ENCODE measurements at places on chromosomes 16 and 17.

- DNase-seq, result no peak
These were observed 126.9 kb downstream of the PARN start for GRCh38 chr16:14502932-14503741.

DNA sequence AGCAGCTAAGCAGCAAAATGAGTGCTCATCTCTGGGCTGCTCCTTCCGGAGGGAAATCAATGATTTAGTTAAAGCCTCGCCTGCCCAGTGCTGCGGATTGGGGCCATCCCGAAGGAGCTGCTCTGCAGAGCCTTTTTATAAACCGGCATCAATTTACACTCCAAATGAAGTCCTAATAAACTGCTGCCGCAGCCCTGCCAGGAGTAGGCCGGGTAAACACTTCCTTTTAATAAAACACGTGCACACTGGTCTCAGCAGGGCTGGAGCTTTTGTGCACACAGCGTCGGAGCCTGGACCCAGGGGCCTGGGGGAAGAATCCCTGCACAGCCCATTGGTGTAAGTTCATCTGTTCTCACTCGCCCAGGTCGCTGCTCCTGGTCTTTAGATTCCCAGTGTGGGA is 79.6 kb upstream of the HS3ST2 start:
- DNase-seq, result no peak

DNA sequence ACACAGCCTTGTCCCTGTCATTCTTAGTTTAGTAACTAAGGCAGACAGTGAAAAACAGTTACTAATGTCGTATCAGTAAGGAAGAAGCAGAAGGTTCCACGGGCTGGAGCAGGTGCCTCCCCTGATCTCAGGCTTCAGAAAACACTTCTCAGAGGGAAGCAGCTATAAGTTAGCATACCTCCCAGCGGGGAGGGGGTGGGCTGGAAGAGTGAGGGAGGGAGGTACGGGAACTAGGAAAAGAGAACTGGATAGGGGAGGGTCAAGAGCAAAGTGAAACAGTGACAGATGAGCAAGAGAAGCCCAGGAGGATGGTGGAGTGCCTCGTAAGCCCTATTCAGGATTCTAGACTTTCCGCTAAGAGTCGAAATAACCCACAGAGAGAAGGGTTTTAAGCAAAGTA is 186.3 kb upstream of the XYLT1 start:
- DNase-seq, result no peak

DNA sequence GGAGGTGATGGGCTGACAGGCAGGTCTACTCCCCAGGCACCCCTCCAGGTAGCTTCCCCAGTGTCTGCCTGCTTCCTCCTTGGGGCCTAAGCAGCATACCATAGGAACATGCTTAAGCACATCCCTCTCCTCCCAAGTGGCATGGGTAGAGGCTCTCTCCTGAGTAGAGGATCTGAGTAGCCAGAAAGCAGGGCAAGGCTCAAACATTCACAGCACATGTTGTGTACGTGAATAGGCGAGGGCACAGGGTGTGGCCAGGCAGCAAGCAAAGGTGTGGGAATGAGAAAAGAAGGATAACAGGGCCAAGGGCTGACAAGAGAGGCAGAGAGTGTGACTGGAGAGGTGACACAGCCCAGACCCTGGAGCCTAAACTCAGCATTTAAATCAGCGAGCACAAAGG is 29.7 kb upstream of the GFOD2 start:
- DNase-seq, result no peak

- DNase-seq, result no peak
These were observed 26.6 kb downstream of the N4BP1 start for GRCh38 chr16:48583075-48584065.

DNA sequence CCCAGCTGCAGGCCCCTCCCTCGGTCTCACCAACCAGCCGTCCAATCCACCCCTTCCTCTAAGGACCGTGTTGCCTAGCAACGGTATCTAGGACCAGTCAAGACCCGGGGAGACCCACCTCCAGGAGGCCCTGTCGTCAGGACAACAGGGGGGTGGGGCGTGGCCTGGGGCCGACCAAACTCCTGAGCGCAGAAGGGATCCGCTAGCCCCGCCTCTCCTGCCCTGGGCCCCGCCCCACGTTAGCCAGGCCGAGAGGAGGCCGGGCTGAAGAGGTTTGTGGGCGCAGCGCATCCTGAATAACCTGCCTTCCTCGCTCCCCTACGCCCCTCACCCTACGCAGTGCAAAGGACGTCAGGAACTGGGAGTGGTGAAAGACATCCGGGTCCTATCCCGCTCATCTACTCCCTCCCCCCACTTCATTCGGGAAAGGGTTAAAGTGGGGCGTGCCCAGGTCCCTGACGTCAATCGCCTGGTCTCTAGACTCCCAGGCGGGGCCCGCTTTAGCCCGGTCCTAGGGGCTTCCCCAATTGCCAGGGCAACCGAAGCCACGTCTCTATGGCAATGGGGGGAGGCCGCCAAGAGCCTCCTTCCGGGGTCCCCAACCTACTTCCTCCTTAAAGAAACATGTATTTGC is 14.7 kb downstream of the DLG4 start:
- DNase-seq, result peak; percentile 94

GRCh38 chr17:75487351-75488070 is 27.8 kb downstream of the CASKIN2 start:
- peak; percentile 57 for DNase-seq

GRCh38 chr17:3040882-3041281 is 22.5 kb downstream of the OR1D5 start:
- no peak for DNase-seq

DNA sequence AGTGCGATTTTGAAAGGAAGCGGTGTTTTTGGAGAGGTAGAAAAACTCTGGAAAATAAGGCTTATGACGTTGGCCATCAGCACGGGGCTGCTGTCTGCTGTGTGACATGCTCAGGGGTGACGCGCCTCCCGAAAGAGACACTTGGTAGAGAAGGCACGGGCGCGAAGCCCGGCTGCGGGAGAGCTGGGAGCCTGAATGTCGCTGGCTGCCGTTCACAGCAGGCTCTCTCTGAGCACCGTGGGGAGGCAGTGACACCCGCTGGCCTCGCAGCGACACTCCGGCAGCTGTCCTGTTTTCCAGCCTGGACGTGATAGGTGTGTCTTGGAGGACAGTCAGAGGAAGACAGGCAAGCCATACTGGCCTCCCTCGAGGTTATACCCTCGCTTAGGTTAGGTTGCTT is 759.1 kb upstream of the RBFOX1 start:
- no peak for DNase-seq

DNA sequence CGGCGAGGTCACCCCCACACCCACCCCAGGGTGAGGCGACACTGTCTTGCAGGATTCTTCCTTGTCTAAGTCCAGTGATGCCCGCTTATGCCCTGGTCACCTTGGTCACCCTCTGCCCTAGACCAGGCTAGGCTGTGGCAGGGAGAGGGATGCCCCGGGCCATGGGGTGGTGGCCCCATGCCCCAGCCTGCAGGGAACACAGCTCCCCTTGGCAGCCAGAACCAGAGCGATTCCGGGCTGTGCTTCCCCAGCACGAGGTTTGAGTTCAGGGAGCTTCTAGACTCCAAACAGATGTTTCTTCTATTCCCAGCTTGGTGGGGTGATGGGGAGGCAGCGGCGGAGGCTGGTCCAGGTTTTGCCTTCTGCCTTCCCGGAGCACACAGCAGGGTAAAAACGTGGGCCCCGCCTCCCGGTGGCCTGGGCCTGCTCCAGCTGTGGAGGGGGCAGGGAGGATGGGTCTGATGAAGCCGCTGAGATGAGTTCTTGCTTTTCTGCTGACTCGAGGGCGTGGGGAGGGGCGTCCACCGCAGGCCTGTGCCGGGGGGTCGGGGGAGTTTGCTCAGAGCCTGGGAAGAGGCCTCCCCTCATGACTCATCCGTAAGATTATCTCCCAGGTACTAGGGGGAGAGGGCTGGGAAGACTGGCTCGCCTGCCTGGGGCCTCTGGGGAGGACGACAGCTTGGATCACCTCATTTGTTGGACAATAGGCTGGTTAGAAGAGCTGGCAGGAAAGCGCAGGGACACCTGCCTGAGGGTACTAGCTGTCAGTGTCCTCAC is 15.4 kb downstream of the SMTNL2 start:
- DNase-seq, result no peak

GRCh38 chr16:85479972-85480726 is 133.0 kb upstream of the GSE1 start:
- peak; percentile 19 for DNase-seq

GRCh38 chr16:588889-589657 is 793 bp upstream of the RAB40C start:
- DNase-seq, result peak; percentile 98

DNA sequence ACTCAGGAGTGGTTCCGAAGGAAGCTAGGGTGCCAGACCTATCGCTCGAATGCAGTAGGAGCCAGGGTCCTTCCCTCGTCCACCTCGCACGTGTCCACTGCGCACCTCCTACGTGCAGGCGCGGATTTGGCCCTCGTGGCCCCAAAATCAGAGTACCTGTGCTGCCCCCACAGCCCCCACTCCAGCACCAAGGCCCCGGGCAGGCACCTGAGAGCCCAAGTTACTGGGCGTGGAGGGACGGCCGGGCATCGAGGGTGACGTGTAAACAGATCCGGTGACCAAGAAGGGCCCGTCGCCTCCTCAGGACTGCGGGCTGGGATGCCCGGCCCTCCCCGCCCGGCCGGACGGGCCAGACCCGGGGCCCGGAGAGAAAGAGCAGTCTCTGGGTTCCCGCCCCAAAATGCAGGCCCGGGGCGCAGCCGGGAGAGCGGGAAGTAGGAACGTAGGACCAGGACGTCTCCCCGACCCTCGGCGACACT is 492 bp downstream of the SLC25A39 start:
- peak; percentile 27 for DNase-seq

GRCh38 chr16:721765-722540 is 1.0 kb downstream of the ANTKMT start:
- no peak for DNase-seq

DNA sequence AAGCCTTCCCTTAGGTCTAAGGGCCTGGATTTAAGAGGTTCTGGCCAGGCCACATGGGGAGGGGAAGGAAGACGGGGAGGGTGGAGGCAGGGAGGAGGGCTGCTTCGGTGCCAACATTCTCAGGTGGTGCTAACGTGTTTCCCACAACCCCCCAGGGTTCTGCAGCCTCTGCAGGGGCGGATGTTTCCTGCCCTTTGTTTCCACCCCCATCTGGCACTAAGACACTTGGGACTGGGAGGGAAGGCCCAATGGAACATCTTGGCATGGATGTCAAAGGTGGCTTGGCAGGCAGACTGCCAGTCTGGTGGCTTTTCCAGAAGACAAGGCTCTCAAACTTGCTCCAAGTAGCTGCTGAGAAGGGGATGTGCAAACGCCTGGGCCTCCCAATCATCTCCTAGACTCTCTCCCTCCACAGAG is 12.7 kb downstream of the HIC1 start:
- DNase-seq, result no peak

DNA sequence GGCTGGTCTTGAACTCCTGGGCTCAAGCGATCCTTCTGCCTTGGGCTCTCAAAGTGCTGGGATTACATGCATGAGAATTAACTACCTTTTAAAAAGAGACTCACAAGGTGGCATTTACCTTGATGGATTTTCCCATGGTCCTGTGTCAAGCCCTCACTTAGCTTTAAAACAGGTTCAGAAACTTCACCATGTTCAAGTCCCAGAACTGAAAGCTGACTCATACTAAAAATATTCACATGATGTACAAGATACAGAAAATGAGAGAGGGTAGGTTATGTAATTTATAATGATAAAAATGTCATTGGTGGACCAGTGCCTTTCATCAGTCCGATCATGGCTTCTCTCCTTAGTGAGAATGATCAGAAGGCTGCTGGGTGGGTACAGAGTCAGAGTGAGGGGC is 4.3 kb upstream of the AKAP1 start:
- no peak for DNase-seq

GRCh38 chr17:688100-688989 is 26.3 kb downstream of the VPS53 start:
- no peak for DNase-seq

GRCh38 chr16:17229766-17230165 is 241.0 kb downstream of the XYLT1 start:
- DNase-seq, result no peak

GRCh38 chr16:55703003-55704001 is 47.5 kb downstream of the SLC6A2 start:
- DNase-seq, result no peak

DNA sequence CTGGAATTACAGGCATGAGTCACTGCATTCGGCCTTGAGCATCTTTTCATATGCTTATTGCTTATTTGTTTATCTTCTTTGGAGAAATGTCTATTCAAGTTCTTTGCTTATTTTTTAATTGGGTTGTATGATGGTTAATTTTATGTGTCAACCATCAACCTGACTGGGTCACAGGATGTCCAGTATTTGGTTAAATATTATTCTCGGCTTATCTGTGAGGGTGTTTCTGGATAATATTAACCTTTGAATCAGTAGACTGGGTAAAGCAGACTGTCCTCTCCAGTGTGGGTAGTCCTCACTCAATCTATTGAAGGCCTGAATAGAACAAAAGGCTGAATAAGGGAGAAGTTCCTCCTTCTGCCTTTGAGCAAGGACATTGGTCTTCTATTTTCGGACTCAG is 142.0 kb downstream of the SSH2 start:
- no peak for DNase-seq

DNA sequence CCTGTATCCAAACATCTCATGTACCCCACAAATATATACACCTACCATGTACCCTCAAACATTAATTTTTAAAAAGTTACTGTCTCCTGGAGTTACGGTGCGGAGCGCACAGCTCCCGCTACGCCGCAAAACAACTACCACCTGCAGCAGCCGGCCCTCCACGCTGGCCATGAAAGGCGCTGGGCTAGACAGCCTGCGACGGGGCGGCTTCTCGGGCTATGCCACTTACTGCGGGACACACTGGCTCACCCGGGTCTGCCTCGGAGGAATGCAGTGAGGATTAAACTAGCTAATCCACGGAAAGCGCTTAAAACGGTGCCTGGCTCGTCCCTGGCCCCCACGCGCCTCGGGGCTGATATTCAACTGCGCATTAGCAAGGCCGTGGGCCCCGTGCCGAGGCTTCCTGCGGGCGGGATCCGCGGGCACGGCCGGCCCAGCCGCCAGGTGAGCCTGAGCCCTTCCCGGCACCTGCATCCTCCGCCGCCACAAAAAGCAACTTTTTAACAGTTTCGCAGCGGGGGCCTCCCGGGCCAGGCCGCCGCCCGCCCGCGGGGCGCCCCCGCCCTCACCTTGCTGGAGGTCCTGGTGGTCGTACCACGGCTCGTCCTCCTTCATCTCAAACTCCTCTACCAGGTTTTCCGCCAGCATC is 633 bp downstream of the CDR2 start:
- peak; percentile 53 for DNase-seq

GRCh38 chr16:55393991-55394390 is 70.0 kb downstream of the IRX6 start:
- no peak for DNase-seq

GRCh38 chr17:16037636-16038035 is 38.0 kb downstream of the TTC19 start:
- no peak for DNase-seq

DNA sequence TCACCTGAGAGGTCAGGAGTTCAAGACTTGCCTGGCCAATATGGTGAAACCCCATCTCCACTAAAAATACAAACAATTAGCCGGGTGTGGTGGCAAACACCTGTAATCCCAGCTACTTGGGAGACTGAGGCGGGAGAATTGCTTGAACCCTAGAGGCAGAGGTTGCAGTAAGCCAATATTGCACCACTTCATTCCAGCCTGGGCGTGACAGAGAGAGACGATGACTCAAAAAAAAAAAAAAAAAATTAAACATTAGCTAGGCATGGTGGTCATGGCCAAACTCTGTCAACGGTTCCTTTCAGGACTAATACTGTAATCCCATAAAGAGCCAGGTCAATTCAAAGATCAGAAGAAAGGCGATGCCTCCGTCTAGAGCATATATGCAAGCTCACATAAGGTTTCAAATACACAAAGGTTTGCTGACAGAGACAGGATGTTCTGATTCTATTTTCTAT is 2.4 kb downstream of the RNF157 start:
- DNase-seq, result no peak

Measured in activated CD4-positive, alpha-beta memory T cell treated with anti-CD3 and anti-CD28 coated beads for 36 hours (primary cell).